ENCODE measurements at places on chromosomes 3 and 15.
A peak's percentile ranks its signal among the peaks of the same experiment; 100 is the strongest.

GRCh38 chr15:80389370-80389769 is 14.8 kb upstream of the ARNT2 start:
- no peak for DNase-seq

- DNase-seq: no peak
Measured at GRCh38 chr3:14836049-14836468, 17.3 kb downstream of the FGD5 start.

- peak; percentile 47 for DNase-seq
Measured at GRCh38 chr15:25862472-25863110, 536 bp downstream of the ATP10A start.

DNA sequence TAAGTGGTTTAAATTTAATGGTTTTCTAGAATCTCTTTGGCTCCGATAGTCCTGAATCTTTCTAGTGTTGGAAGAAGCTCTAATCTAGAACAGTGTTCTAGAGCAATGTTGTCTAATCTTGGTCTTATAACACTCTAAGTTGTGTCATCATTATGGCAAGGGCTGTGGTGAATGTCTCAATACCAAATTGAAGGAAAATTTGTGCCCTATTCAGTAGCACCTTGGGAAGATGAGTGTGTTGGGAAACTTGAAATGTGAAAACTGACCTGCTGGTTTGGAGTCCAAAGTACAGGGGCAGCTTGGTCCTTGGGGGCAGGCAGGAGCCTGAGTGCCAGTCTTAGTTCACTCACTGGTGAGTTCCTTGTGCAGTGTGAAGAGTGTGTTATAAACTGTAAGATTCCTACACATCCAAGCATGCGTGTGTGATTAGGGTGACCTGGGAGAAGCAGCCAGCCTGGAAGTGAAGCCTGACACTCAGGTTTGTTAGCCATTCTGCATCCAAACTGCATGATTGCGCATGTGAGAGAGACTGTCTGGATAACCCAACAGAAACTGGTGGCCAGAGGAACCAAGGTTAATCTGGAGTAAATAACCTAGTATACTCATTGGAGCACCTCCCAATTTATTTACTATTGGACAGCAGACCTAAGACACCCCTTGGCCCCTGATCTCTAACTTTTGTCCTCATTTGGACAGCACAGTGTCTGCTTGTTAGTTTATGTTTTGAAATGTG is 14.6 kb downstream of the ZNF592 start:
- DNase-seq: no peak

- no peak for DNase-seq
Measured at GRCh38 chr3:122974764-122975162, 52.8 kb downstream of the SEMA5B start.

- DNase-seq: no peak
Measured at GRCh38 chr15:68797191-68797590, 23.5 kb downstream of the ANP32A start.

DNA sequence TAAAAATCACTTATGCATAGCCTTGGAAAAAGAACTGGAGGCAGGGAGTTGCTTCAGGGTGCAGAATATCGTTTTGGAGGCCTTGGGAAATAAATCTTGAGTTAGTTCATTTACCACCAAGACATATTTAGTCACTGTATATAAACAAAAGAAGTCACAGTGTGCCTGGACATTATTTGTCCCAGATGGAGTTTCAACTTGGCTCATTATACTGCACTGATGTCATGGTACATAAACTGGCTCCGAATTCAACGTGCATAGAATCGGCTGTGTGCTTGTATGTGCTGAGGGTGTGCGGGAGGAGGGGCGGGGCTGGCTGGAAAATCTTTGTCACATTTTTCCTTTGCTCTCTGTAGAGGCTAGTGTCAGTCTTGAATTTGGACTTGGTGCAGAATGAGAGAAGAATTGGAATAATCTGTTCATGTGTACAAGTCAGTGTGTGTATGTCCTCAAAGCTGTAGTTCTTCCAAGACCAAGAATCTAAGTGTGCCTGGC is 86.6 kb downstream of the FNDC3B start:
- DNase-seq: no peak

- DNase-seq: no peak
Measured at GRCh38 chr3:53763353-53763752, 82.9 kb downstream of the CHDH start.

GRCh38 chr15:80286055-80286454 is 34.0 kb upstream of the CTXND1 start:
- DNase-seq: no peak

- no peak for DNase-seq
Measured at GRCh38 chr15:65777843-65778242, 14.2 kb downstream of the DENND4A start.

DNA sequence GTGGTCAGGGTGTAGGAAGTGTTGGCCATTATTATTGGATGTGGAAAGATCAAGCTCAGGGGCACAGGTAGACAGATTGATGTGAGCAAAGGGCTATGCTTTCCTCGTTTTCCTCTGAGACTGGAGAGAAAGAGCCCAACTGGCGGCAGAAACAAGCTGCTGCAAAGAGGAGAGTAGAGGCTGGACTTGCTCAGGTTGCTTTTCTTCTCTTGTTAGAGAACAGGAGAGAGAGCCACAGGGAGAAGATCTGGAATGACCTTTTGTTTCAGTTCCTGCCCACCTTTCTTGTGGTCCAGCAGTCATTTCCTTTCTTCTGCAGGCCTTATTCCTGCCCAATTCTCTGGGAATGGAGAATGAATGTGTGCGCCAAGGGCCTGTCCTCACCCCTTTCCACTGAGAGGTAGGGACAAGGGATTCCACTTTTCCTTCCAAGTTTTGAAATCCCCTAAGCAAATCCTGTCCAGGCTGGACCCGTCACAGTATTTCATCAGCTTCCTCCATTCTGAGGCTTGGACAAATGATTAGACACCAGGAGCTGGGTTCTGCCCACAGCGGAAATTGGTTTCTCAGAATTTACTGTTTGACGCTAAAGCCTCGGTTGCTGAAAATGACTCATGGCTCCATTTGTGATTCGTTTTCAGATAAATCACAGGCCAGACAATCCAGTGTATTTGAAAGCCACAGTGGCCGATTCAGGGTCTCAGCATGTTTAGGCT is 16.1 kb downstream of the ZNF80 start:
- DNase-seq: no peak

GRCh38 chr3:114718898-114719210 is 425.0 kb downstream of the TIGIT start:
- DNase-seq: no peak

- DNase-seq: no peak
Measured at GRCh38 chr3:130569461-130570365, 52.7 kb downstream of the COL6A6 start.

DNA sequence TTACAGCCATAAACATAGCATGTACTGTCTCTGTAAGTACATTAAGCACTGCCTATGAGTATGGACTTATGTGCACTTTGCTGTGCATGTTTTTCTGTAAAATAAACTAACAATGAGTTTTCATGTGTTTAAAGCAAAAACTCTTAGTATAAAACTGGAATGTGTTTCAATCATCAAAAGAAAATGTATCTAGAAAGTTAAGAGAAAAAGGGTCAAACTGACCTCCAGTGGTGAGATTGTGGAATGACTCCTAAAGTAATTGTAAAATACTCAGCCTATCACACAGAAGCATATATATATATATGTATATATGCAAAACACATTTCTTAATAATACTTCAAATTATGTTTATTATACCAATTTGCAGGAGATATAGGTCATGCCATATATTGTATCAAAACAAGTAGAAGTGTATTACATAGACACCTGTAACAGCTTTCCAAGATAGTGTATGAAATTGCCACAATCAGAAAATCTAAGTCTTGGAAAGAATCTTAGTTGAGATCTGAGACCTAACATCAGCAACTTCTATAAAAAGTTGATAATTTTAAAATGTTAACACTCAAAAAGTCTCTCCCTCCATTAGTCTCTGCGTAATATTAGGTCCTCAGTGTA is 199.6 kb downstream of the FMN1 start:
- DNase-seq: no peak

- no peak for DNase-seq
Measured at GRCh38 chr3:36282766-36283165, 97.5 kb upstream of the STAC start.

DNA sequence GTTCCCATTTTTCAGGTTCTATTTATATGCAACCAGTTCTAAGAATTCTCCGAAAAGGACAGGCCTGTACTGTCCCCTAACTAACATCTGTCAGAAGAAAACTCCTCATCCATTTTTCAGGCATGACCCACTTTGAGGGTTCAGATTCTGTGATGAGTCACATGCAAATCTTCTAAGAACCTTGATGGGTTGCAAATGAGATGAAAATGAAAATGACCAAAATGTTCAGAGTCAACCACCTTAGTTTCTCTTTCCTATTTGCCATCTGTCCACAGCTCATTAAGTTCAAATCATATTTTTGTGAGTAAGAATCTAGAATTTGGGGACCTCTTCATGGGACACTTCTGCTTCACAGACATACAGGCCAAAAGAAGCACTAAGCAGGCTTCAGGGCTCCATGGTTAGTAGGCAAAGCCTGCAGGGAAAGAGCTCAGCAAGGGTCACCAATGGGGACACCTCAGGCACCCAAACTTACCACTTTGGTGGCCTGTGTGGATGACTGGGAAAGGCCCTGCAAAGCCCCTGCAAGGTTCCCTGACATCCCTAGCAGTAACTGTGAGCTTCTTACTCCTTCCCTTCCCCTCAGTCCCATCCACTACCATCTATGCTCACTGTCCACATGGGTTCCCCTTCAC is 122.0 kb downstream of the WDR76 start:
- no peak for DNase-seq

GRCh38 chr3:116046350-116046749 is 398.9 kb downstream of the LSAMP start:
- no peak for DNase-seq

- no peak for DNase-seq
Measured at GRCh38 chr3:28906561-28907310, 374.1 kb upstream of the RBMS3 start.

DNA sequence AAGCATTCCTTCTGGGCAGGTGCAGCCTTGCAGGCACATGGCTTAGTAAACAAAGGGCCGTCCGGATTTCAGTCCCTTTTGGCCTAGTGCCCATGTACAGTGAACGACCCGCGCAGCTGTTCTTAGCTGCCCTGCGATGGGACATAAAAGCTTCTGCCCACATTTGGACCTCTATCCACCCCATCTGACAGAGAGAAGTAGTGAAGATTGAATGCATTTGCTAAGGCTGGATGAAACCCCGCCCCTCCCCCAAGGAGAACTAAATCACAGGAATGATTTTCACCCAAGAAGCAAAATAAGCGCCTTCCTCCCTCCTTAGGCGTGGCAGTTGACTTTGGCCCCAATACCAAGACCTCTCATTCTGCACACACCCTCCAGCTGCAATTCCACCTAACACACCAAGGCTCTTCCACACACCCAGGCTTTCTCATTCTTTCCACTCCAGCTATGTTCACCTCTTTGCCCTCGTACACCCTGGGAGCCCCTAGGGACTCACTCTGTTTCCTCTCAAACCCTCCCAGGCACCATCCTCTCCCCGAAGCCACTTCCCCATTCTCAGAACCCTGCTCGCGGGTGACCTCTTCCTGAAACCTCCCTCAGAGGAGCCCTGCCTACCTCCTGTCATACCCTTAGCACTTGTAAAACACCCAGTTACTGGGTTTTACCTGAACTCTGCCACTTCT is 14.1 kb upstream of the HRH1 start:
- DNase-seq: no peak

DNA sequence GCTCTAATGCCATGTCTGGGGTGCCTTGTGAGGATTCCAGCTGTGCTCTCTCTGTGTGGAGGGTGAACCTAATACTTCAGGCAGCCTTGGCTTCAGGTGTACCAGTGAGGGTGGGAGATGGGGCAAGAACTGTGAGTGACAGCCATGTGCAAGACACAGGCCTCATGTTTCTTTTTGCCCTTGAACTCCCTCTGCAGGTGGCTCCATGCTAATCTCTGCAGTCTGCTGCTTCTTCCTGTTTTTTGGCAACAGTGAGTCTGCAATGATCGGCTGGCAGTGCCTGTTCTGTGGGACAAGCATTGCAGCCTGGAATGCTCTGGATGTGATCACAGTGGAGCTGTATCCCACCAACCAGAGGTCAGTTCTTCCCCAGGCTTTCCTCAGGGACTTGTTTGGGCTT is 189.3 kb downstream of the SV2B start:
- DNase-seq: no peak

DNA sequence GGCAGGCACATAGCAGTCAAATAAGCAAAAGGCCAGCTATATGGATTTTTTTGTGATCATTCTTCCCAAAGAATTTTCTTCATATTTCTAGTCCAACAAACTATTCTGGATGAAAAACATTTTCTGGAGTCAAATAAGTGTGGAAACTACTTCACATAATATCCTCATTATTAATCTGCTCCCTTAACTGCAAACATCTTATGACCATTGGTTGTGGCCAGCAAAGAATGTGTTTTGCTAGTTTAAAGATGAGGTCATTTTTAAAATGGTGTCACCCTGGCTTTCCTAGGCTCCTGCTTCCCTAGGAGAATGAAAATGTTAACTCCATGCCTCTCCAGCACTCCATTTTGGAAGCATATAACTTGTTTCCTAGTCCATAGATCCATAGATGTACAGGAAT is 118.8 kb downstream of the SST start:
- DNase-seq: no peak
